ENCODE measurements at places on chromosomes 1 and 21.
A peak's percentile ranks its signal among the peaks of the same experiment; 100 is the strongest.

DNA sequence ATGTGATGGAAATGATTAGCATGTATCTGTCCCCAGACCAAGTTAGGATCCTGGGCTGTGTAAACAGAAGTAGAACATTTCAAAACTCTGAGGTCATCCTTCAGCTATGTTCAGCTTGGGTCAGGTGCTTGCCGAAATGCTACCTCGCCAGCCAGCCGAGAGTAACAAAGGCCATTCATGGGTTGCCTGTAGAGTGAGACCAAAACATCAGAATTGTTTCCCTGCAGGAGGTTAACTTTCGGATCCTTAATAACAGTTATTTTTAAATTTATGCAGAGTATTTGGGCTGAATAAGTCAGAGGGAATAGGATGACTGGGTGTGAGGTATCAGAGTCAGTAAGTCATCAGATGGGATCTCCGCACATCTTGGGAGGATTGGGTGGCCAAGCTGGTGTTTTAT, 35.6 kb downstream of the SMYD2 start:
- no peak for DNase-seq

GRCh38 chr1:94863919-94864318, 43.8 kb downstream of the SLC44A3 start:
- DNase-seq, result no peak

GRCh38 chr1:8247811-8248436, 70.0 kb upstream of the SLC45A1 start:
- no peak for DNase-seq

- peak; percentile 3 for DNase-seq
Measured at GRCh38 chr1:147171399-147172167, 687 bp downstream of the PRKAB2 start.

- DNase-seq, result no peak
Measured at GRCh38 chr1:169259816-169260215, 107.8 kb downstream of the NME7 start.

DNA sequence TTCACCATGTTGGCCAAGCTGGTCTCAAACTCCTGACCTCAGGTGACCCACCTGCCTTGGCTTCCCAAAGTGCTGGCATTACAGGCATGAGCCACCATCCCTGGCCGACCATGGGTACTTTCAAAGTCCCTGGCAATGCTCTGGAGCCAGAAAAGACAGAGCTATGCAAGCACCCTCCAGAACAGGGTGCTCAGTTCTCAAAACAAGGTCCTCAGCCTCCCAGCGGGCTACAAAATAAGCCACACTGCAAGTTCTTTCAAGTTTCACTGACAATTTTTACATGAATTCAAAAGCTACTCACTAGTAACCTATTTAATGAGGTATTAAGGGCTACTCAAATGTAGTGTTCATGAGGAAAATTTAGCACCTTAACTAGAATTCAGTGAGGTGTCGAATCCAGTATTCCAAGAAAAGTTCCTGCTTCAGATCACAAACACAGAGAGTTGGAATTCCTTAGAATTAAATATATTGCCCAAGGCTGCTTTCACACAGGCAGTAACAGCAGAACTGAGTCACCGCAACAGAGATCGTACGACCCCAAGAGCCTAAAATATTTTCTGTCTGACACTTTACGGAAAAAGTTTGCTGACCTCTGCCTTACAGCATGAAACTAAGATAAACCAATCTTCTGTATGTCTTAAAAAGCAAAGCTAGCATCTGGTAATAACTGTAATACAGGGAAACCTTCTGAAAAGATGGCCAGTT, 60.7 kb downstream of the HSF2BP start:
- DNase-seq, result no peak

GRCh38 chr1:151369621-151370048, 2.9 kb downstream of the SELENBP1 start:
- DNase-seq, result no peak

DNA sequence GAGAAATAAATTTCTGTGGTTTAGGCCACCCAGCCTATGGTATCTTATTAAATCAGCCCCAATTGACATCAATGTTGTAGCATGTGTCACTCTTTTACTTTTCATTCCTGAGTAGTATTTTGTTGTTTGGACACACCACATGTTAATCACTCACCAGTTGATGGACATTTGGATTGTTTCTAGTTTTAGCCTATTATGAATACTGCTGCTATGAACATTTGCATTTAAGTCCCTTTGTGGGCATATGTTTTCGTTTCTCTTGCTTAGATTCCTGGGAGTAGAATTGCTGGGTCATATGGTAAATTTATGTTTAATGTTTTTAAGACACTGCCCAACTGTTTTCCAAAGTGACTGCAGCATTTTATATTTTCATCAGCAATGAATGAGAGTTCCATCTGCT, 50.2 kb upstream of the NUF2 start:
- no peak for DNase-seq

DNA sequence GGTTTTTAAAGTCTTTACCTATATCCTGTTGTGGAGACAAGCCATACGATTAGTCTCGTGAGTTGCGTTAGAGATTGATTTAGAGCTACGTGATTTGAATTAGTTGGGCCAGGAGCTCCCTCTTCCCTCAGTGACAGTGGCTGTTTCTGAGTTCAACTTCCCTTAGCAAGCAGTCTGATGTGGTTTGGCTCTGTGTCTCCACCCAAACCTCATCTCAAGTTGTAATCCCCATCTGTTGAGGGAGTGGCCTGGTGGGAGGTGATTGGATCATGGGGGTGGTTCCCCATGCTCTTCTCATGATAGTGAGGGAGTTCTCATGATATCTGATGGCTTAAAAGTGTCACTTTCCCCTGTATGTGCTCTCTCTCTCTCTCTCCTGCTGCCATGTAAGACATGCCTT, 192.9 kb upstream of the PTGFR start:
- DNase-seq, result no peak

- no peak for DNase-seq
Measured at GRCh38 chr21:41478319-41479177, 29.4 kb downstream of the TMPRSS2 start.

DNA sequence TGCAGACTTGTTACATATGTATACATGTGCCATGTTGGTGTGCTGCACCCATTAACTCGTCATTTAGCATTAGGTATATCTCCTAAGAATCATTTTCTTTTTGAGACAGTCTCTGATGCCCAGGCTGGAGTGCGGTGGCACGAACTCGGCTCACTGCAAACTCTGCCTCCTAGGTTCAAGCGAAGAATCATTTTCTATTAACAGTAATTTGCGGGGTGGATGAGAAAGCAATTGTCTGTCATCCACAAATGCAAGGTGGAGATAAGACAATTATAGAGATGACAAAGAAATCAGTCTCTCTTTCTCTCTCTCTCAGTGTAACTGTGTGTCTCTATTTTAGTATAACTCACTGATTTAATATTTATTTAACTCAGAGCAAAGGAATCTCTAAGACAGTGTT, 131.0 kb upstream of the KIAA1614 start:
- no peak for DNase-seq

- DNase-seq, result no peak
Measured at GRCh38 chr1:26114165-26114927, 2.7 kb downstream of the PDIK1L start.

DNA sequence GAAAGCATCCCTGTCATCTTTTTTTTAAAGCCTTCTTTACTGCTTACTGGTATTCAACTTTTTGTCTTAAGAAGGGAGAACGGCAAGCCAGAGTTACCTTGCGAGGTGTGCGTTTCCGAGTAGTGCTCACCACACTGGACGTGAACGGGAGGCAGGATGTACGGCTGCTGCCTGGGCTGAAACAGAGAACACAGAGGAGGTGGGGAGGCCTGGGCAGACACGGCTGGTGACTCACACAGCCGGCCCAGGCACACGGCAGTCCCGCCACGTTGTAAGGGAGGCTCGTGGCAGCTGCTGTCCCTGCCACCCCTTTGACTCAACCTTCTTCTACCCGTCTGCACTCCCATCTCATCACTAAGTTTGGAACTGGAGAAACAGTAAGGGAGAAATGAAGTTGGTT, 105.8 kb downstream of the SMYD2 start:
- DNase-seq, result no peak

DNA sequence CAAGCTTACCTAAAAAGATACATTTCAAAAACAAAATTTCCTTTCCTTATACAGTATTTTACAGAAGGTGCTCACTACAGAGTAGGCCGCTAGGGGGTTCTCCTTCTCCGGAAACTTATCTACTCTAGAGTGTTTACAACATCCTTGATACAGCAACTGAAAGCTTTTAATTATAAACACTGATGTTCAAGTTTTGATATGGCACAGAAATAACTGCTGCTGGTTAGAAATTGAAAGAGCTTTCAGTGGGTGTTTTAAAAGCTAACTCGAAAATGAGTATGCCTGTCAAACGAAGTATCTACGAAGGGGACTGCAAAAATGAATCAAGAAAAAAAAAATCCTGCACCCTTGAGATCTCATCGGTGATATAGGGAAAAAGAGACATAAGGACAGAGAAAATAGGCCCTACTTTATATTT, 1.0 kb downstream of the YOD1 start:
- DNase-seq, result peak; percentile 63

DNA sequence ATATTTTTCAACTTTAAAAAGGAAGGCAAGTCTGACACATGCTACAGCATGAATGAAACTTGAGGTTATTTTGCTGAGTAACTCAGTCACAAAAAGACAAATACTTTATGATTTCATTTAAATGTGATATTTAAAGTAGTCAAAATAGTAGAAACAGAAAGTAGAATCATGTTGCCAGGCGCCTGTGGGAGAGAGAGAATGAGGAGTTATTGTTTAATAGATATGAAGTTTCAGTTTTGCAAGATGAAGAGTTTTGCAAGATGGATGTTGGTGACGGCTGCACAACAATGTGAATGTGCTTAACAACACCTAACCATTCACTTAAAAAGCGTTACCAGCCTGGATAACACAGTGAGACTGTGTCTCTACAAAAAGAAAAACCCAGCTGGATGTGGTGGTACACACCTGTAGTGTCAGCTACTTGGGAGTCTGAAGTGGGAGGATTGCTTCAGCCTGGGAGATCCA, 20.7 kb upstream of the ATP1A1 start:
- DNase-seq, result peak; percentile 28

DNA sequence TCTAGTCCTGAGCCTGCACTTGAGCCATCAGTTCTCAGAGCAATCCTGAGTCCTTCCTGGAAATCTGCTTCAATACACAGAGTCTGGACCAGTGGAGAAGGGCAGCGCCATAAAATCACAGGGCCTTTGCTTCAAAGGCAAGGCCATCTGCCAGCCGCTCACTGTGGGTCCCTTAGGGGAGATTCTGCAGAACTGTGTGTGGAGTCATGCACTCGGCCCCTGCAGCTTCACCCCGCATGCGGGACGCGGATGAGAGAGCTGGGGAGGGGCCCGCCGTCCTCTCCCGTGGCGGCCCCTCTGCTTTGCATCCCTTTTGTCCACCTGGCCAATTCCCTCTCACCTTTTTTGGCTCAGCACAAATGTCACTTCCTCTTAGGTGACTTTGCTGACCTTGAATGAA, 311.2 kb upstream of the VAMP3 start:
- no peak for DNase-seq

DNA sequence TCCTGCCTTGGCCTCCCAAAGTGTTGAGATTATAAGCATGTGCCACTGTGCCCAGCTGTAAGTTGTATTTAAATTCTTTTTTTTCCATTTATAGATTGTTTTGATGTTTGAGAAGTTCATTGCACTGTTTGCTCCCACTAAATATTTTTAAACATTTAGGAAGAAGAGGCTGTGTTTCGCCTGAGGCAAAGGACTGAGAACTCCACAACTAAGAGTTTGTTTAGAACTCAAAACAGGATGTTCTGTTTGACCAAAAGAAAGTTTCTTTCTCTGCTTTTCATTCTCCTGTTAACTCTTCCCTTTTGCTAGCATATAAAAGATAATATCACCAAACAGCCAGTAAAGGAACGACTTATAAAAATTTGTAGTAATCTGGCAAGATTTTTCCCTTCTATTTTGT, 87.0 kb downstream of the RUNX1 start:
- DNase-seq, result no peak

DNA sequence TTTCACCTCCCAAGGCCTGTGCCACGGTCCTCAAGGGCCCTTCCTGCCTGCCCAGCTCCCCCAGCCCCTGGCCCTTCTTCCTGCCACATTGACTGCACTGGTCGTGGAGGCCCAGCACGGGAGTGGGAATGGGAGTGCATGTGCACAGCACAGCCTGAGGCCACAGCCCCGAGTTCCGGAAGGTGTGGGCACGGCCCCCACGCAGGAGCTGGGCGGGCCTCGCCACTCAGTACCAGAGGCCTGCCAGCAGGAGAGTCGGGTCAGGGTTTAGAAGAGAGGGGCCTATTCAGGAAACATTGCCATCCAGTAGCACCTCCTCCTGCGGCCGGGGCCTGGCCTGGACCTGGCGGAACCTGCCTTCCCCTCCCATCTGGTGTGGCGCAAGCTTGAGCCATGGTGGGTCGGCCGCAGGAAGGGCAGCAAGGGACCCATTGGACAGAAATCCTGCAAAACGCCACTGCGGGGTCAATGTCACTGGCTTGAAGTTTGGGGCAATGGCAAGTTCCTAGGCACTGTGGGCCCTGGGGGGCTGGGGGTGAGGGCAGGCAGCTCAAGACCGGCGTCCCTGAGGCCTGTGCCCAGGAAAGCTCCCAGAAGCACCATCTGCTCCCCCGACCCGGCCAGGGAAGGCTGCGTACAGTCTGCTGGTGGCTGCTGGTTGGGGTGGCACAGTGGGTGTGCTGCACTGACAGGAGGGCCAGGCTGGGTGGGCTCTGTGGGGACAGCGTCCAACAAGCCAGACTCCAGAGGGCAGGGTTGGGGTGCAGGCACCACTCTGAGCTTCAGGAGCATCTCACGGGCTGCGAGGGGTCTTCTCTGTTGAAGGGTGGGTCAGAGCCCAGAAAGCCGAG, 1.8 kb upstream of the TMEM52 start:
- DNase-seq, result no peak

DNA sequence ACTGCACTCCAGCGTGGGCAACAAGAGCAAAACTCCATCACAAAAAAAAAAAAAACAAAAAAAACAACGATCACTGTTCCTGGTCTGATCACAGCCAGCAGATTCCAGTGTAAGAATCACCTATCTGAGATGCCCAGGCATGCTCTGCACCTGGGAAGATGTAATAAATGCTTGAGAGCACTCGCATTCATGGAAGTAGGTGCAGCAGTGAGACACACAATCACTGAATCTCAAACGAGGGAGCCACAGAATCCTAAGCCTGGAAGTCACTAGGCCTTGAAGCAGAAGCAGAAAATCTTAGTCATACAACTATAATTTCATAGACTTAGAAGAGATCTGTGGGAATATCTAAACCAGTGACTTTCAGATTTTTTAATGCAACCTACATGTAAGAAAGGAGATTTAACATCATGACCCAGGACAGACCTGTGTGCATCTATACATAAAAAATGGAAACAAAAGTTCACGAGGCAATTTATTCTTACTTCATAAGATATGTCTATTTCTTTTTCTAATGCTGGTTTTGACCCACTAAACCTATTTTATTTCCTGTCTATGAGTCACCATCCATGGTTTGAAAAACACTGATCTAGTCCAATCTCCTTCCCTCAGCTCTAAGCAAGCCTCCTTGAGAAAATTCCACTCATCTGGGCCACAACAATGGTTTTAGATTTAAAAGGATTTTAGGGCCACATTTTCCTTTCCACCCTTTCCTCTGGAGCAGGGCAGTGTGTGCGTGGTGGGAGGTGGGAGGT, 30.4 kb downstream of the RIMS3 start:
- no peak for DNase-seq

- DNase-seq, result no peak
Measured at GRCh38 chr1:76059451-76059850, 15.1 kb upstream of the ST6GALNAC3 start.
